ENCODE measurements at places on chromosomes 3 and 15.

- DNase-seq = peak; percentile 86
Observed at GRCh38 chr3:66037330-66037985, 1.3 kb downstream of the MAGI1 start.

- DNase-seq = no peak
Observed at GRCh38 chr3:148911592-148911991, 46.5 kb downstream of the CPA3 start.

- no peak for DNase-seq
Observed at GRCh38 chr3:135539854-135540253, 425.7 kb upstream of the PPP2R3A start.

- DNase-seq = no peak
Observed at GRCh38 chr3:176075046-176075445, 1122.2 kb downstream of the TBL1XR1 start.

- no peak for DNase-seq
Observed at GRCh38 chr15:90463381-90463780, 66.3 kb upstream of the CRTC3 start.

DNA sequence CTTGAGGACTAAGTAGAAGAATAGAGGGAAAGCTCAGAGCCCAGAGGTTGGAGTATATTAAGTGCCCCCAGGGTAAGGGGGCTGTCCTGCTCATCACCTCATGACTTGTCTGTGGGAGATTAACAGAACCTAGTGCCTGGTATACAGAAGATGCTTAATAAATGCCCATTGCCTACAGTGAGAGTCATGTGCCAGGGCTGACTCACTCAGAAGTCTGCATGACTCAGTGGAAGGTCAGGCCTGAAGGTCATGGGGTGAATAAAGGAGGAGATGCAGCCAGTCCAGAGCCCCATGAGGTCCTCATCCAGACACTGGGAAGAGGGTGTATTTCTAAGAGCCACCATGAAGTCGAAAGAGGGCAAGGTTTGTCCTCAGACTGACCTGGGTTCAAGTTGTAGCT lies 62.5 kb upstream of the TLE3 start:
- DNase-seq = no peak

- DNase-seq = no peak
Observed at GRCh38 chr15:81321667-81322066, 2.3 kb downstream of the STARD5 start.

- no peak for DNase-seq
Observed at GRCh38 chr3:30680789-30681648, 74.6 kb downstream of the TGFBR2 start.

GRCh38 chr15:73378089-73378488 lies 9.3 kb upstream of the HCN4 start:
- DNase-seq = no peak

DNA sequence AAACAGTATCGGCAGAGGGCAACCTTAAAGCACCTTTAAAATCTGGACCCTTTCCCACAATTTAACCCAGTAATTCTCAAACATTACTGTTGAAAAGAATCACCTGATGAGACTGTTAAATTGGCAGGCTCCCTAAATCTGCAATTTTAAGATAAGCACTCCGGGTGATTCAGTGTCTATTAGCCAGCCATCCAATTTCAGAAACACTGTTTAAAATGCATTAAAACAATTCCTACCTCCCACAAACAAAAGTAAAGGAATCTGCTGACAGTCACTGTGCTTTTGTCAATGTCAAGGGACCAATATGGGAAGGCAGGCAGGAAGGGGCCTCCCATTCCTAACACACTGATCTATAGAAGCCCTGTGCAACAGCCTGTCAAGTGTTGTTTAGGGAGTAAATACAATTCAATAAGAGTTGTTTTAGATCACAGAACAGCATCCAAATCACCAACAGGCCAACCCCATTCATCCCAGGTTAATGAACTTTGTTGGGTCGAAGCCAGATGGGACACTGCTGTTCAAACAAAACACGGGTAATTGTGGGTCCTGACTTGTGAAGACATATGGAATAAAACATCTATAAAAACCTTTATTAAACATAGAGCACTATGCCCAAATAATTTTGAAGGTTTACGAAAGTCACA lies 21.4 kb downstream of the SIAH2 start:
- DNase-seq = no peak

DNA sequence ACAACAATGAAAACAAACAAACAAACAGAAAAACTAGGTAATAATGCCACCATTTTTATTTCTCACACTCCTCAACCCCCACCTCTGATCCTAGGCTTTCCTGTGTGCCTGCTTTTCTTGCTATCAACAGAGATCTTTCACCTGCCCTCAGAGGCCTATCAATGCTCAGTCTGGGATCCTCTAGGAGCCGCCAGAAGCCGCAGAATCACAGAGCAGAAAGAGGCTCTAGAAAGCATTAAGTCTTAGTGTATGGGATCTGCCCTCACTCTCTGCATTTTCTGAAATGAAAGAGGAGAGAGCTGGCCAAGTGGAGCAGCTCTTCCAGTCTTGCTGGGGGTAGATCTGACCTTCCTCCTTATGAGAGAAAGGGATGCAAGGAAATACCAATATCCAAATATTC lies 306.8 kb downstream of the TUSC7 start:
- peak; percentile 67 for DNase-seq

DNA sequence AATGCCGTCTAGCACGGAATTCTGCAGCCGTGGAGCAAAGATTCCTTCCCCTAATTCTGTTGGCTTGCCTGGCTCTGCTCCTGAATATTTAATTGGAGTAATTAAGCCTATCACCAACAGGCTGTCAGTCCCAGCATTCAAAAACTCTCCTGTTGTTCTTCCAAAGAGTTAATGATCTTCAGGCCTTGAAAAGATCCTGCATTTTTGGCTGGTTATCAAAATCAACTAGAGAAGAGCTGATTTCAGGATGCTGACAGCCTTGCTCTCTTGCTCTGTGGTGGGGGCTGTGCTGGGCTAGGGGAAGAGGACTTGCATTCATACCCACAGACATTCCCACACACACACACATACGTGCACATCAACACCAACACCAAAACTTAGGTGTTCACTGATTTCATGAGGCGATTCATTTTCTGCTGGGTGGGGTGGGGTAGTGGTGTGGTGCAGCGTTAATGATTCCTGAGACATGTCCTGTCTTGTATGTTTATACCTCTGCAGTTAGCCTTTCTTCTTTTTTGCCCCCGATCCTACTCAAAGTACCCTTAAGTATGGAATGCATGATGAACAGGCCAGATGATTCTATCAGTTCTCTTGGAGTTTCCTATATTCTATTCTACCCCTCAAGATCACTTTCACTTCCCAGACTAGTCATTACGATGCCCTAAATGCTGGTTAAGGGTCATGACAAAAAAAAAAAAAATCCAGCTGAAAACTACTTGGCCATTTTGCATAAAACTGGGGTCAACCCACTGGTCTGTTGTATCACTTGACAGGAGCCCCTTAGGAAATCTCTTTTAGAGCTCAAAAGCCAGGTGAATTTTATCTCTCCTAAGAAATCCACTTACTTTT lies 42.3 kb downstream of the CPN2 start:
- DNase-seq = no peak

DNA sequence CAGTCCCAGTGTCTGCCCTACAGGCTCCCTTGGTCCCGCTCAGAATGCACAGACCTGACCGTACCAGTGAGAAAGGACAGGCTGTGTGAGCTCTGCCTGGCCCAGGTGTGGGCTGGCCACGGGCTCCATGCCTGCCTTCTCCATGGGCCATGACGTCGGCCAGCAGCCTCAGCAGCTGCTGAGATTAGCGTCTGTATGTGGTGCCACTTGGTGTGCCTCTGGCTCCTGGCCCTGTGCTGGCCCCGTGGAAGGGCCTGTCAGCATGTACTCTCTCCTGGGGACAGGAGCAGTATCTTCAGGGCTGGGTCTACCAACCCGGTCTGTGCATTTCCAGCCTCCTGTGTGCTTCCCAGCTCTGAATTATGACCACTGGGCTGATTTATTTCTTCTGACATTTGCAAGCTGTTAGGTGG lies 25.7 kb downstream of the KLF13 start:
- DNase-seq = no peak

GRCh38 chr3:59081071-59081470 lies 31.2 kb upstream of the CFAP20DC start:
- DNase-seq = no peak

- DNase-seq = no peak
Observed at GRCh38 chr3:46284981-46285683, 42.9 kb downstream of the CCR3 start.

DNA sequence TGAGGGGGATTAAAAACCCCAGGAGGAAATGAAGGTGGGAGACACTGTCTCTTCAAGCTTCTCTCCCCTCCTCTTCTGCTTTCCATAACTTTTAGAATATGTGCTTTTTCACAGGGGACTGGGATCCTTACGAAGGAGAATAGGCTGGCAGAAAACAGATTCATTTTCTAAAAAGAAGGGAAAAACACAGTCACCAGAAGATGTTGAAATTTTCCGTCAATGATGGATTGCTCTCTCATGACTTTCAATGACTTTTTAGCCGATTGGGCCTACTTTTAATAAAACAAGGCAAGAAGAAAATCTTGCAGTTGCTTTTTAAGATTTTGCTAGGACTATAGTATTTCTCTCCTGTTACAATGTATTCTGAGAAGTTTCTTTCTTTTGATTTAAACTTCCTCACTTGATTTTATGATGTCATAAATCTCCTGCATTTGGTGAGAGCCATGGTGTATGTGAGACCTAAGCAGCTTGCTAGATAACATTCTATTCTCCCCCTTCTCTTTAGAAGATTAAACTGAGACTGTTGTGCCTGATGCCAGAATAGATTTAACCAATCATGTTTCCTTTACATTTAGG lies 241.2 kb downstream of the FEZF2 start:
- DNase-seq = no peak

DNA sequence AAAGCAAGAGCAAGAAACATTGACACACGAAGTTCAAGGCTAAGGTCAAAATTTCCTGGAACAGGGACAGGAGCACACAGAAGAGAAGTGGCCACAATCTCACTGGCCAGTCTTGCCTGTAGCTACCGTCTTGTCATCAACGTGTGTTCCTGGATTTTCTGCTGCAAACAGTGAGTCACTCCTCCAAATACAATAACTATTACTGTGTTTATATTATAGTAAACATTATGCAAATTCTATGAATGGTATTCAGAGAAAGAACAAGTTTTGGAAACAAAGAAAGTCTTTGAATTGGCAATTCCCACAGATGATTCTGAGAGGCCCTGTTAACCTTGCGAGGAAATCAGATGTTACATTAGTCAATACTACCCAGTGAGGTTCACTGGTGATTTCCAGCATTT lies 220.5 kb downstream of the FAM43A start:
- no peak for DNase-seq

DNA sequence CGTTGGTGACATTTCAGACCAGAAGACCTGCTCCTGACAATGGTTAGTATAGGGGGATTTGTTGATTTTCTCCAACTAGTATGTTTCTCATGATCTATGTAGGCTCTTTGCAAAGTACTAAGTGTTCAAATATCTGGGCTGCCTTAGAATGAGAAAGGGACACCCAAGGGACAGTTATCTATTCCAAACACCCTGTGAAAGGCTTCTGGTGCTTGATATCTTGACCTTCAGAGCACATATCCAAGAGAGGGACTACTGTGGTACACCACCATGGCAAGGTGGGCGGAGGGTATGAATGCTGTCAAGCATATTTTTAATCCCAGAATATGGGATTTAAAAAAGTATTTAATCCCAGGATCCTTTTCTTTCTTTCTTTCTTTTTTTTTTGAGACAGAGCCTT lies 1.1 kb downstream of the FANCD2OS start:
- DNase-seq = no peak

DNA sequence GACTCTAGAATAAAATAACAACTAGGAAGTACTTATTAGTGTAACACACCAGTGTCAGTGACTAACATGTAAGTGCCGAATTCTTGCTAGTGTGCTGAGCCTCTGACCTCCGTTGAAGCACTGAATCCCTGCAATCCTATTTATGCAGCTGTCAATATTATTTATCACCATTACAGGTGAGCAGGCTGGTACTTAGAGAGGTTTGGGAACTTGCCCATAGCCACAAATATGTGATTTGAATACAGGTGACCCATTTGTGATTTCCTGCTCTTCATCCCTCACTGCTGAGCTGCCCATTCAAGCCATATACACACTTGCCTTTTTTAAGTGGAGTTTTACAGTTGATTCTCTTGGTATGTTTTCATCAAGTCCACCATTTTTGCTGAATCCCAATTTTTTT lies 12.2 kb downstream of the EIF4E3 start:
- DNase-seq = no peak

DNA sequence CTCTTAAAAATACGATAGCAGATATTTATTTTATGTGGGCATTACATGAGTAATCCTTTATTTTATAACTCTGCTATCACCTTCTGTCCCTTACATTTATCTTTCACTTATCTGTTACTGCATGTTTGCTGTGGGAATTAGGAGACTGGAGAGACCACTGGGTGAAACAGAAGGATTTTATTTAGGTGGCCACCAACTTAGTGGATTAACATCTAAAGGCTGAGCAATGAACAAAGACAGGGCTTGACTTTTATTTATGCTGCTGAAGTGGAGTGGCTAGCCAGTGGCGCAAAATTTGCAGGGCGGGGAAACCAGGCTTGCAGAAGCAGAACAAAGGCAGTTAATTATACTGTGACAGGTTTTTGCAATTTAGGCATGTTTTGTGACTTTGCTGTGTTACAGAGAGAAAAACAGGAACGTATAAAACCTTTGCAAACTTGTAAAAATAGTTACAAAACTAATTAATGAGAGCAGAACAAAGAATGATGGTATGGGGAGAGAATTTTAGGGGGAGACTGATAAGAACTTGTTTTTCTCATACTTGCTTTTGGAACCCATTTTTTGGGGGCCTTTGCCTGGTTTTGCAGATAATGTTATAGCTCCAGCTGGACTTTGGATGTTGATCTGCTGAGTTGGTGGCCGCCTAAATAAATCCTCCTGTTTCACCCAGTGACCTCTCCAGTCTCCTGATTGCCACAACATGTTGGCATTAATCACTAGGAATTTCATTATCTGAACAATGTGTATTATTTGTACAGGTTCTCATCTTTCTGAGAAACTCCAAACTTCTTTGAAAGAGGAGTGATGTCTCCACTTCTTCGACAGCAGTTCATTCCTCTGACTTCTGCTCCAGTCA lies 18.0 kb downstream of the KLHL24 start:
- peak; percentile 11 for DNase-seq

- no peak for DNase-seq
Observed at GRCh38 chr3:39849992-39850715, 40.7 kb downstream of the MYRIP start.

GRCh38 chr3:141373232-141373631 lies 4.9 kb downstream of the ZBTB38 start:
- DNase-seq = no peak

- no peak for DNase-seq
Observed at GRCh38 chr15:89813381-89814111, 1.1 kb downstream of the ANPEP start.

All from GM23338 (cell line).